ENCODE measurements at places on chromosomes 13 and 19.

GRCh38 chr19:48639483-48640375, 2.5 kb upstream of the DBP start:
- DNase-seq: peak; percentile 31

DNA sequence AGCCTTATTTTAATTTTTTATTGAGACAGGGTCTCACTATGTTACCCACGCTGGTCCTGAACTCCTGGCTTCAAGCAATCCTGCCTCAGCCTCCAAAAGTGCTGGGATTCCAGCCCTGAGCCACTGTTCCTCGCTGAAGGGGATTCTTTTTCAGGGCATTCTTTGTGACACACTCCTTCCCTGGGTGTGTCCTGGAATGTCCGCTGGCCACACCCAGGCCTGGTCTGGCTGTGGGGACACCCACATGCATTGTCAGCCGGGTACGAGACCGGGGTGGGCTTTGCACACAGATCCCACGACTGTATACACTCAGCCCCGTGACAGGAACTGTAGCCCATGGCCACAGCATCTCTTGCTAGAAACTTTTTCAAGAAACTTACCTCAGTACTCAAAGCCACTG, 34.4 kb upstream of the GATAD2A start:
- DNase-seq: no peak

DNA sequence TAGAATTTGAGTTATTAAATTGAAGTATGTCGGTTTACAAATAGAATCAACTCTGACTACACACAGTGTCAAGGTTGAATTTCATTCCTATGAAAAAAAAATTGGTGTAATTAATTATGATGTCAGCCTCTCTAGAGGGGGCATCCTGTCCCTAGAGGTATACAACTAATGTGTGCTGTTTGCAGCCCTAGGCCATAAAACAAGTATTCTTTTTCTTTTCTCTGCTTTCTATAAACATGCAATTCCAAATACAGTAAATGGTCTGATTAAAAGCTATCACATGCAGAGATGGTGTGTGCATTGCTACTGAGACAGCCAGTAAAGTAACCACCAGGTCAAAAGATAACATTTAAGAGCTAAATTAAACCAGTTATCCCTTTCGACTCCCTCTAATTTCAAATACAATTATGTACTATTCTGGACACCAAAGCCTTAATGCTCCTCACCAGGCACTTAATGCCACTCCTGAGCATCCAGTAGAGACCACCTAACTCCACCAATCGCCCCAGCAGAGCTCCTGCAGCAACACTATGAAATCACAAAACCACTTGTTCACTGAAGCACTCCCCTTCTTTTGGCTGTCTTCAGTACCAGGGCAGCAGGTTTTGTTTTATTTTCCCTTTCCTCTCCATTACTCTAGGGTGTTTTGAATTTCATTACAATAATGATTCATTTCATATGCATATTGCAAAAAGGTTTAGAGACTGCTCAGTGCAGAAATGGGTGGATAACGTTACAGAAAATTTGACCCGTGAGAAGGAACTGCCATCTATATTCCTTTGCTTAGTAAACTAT, 426.9 kb downstream of the PCDH9 start:
- DNase-seq: no peak

DNA sequence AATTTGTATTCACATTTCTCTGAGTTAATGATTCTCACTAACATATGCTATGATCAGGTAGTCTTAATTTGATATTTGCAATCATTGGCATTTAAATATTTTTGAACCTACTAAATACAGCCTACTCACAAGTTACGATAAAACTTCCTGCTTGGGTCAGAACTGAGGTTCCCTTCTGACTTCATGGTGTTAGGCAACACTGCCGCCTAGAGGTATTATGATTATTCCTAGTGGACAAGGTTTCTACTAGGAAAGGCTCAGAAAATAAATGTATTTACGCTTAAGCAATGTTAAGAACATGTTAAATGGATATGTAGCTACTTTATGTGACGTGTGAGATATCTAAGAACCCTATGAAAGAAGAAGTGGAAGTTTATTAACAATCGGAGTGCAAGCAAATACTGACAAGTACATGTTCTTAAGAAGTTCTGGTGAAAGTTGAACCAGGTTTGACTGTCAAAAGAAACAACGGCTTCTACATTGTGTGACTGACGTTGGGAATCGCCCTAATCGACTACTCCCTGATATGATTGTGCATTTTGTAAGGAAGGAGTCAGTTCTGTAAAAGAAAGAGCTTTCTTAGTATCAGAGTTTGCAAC, 1395.8 kb downstream of the SLITRK5 start:
- DNase-seq: peak; percentile 23

GRCh38 chr19:5138606-5139582, 170.0 kb downstream of the KDM4B start:
- DNase-seq: peak; percentile 69

DNA sequence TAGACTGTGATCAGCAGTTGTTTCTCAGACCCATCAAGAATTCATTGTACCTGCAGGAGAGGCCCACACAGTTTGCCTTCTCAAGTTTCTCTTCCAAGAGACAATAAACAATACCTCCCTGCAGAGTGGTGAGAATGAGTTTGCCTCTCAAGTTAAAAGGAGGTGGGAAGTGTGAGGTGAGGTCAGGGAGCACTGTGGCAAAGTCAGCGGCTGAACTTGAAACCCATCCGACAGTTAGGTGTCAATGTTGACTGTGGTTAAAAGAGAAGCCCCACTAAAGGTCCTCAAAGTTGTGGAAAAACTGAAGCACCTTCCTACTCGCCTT, 72.9 kb upstream of the TSC22D1 start:
- DNase-seq: no peak

GRCh38 chr13:112838842-112839117, 130.2 kb upstream of the MCF2L start:
- DNase-seq: no peak

GRCh38 chr13:37529751-37530385, 68.7 kb downstream of the POSTN start:
- no peak for DNase-seq

- DNase-seq: no peak
Observed at GRCh38 chr19:11577451-11578257, at the start of gene ACP5. ACP5 (minus strand) TSS chr19:11577645; CDS start chr19:11577317, 328 bp downstream.

DNA sequence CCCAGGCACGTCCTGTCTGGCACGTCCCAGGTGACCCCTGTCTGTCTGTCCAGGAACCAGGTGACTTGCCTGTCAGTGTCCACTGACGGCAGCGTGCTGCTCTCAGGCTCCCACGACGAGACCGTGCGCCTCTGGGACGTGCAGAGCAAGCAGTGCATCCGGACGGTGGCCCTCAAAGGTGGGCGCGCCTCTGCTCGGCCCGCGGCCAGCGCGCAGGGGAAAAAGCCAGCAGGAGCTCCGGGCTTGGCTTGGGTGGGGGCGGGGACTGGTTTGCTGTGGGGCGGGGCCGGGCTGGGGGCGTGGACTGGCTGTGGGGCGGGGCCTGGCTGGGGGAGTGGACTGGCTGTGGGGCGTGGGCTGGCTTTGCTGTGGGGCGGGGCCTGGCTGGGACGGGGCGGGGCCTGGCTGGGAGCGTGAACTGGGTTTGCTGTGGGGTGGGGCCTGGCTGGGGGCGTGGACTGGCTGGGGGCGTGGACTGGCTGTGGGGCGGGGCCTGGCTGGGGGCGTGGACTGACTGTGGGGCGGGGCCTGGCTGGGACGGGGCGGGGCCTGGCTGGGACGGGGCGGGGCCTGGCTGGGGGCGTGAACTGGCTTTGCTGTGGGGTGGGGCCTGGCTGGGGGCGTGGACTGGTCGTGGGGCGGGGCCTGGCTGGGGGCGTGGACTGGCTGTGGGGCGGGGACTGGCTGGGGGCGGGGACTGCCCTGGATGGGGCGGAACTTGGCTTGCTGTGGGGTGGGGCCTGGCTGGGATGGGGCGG, 7.2 kb downstream of the WDR18 start:
- no peak for DNase-seq

DNA sequence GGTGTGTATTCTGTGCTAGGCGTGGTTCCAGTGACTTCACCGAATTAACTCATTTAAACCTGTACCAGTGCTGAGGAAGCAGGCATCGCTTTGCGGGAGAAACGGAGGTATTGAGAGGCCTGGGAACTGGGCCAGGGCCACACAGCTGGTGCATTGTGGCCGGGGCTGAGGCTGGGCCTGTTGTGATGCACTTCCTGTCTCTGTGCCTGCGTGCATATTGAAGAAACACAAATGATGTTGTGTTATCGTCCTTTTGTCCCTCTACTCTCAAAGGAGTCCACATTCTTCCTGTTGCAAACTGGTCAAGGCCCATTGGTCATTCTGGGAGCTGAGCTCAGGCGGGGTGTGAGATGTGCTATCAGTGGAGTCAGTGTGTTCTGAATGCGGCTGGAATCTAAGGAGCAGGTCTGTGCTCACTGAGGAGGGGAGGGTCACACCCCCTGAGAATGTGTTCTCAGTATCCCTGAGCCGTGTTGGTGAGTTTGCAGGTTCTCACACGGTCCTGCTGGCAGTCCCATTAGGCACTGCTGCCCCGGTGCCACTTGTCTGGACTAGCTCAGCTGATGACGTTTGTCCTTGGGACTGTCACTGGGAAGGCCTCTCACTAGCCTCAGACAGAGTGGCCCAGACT, 62.1 kb downstream of the ARHGEF7 start:
- peak; percentile 48 for DNase-seq

DNA sequence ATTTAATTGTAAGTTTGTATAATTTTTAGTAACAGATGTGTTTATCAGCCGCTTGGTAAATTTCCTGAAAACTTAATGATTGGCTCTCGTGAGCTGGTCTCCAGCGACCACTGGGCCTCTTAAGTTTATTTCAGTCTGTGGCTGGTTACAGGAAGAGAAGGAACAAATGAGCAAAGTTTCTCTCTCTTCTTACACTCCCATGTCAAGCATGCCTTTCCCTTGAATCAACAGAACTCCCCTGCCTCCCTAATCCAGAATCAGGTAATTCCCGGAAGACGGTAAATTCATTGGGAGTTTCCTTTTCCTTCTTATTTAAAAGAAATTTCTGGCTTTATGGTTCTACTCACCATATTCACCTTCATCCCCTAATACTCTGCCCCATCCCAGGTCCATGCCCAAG, 52.5 kb upstream of the POMP start:
- no peak for DNase-seq

DNA sequence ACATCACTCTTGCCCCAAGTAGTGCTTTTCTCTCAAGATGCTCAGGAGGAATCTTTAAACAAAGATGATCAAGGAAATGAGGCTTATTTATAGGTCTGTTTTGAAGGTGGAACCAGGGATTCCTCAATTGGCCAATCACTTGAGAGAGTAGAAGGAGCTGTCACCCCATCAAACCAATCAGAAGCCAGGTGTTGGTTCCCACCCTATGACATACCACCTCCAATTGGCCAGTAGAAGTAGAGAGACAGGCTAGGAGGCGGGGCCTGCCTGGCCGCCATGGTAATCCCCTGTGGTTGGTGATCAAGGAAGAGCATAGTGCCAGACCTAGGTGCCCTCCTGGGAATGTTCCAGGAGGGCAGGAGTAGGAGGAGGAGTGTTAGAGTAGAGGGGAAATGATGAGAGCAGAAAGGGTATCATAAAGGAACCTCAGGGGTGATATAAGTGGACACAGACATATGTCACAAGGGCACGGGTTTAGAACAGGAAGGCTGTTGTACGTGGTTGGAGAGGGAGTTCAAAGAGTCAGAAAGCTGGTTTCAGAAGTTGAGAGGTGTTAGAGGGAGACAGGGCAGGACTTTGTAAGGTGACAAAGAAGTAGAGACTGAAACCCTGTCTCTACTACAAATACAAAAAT, 10.5 kb downstream of the PMIS2 start:
- no peak for DNase-seq

- no peak for DNase-seq
Observed at GRCh38 chr19:10921199-10921909, 7.1 kb downstream of the YIPF2 start.

DNA sequence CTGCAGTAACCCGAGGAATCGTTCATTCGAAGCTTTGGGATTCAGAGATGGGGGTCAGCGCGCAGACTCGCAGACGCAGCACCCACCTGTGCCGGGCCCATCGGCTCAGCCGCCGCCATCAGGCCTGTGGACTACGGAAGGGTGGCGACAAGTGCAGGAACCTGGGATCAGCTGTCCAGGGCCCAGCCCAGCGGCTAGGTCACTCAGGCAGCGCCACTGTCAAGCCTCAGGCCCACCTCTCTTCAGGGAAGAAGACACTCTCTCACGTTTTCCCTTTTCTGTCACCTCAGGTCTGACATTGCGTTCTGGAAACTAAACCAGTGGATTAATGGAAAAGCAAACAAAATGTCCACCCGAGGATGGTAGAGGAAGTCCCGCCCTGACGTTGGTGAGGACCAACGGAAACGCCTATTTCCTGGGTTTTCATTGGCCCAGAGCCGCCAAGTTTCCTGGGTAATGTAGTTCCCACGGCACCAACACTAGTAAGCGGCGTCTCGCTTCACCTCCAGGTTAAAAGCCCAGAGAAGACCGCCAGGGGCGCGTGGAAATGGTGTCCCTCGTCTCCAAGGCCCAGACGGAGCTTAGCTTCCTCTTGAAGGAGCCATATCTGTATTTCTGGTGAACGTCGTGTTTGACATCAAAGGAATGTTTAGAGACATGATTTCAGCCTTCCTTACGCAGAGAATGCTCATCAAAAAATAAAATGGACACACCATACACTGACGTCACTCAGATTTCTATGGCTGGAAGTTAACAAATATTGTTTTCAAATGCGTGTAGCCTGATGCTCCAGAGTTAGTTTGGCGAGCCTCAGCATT, at the start of gene ZNF772:
Gene ZNF772, minus strand, starts transcription at position 376 of the 818 bp plus-strand sequence. Its CDS starts 257 bp downstream, at position 119.
- DNase-seq: peak; percentile 92

- peak; percentile 46 for DNase-seq
Observed at GRCh38 chr13:36297366-36298338, at the start of gene CCDC169. CCDC169 (minus strand) TSS chr13:36297814; CDS start chr13:36297719, 95 bp downstream.

GRCh38 chr13:106246666-106247188, 288.7 kb downstream of the EFNB2 start:
- DNase-seq: no peak

GRCh38 chr19:15062036-15062435, 12.8 kb downstream of the CASP14 start:
- no peak for DNase-seq

DNA sequence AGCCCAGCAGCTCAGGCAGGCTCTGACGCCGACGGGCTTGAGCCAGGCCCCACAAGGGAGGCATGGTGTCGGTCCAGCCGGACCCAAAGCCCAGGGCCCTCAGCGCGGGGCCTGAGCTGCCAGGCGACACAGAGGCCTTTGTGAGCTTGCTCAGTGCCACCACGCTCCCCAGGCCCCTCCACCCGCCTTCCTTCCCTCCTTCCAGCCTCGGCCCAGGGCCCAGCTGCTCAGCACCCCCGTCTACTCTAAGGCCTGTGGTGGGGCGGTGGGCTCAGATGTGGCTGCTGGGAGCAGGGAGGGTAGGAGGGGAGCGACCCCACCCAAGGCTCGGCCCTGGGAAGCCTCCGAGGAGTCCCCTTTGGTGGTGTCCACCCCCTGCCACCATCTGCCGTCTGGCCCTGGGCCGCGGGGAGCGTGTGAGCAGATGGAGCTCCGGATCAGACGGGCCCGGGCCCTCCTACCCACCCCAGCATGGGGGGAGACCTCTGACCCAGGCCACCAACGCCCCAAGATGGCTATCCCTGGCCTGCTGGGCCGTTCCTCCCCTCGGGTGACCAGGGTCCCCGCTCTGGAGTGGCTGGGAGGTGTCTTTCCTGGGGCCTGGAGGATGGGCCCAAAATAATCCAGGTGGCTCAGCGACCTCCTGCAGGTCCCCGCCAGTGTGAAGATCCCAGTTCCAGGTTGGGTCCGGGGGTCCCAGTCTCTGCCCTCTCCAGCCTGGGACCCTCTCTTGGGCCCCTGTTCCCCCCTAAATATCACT, 7.8 kb downstream of the ZBTB7A start:
- no peak for DNase-seq

GRCh38 chr13:25800523-25800922, 251.3 kb downstream of the SHISA2 start:
- DNase-seq: no peak

Measured in CD4-positive, alpha-beta T cell treated with Interleukin-2 at 100 ng/mL for 4 hours (primary cell).